Kidney capillary endothelial cell (primary cell): ENCODE measurements at places on chromosomes 6 and 20.

DNA sequence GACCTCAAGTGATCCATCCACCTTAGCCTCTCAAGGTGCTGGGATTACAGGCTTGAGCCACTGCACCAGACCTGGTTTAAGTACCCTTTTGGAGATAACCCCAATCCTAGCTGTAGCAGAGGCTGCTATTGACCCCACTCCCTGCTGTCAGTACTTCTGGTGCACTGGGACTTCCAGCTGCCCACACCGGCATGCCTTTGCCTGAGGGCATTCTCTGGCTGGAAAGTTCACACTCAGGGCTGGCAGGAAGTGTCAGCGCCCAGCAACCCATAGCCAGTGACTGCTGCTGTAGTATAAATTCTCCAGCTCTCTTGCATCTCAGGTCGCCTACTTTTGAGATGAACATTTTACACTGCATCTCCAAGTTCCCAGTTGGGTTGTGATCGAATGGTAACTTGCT, 75.3 kb downstream of the UTRN start:
- no peak for DNase-seq

DNA sequence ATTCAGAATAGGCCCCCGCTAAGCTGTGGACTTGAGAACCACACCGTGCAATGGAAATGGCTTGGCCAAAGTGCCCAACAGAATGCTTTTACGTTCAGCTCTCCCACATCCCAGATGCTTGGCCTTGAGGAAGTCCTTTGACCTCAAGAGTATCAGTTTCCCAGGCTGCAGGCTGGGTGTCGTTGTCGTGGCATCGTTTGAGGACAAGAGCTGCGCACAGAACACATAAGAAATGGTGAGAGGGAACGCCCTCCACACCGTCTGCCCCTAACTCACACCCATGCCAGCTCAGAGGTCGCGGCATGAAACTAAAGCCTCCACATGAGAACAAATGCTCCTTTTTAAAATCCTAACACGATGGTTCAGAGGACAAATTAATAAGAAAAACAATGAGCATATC, 37.0 kb downstream of the NFATC2 start:
- no peak for DNase-seq

- no peak for DNase-seq
Measured at GRCh38 chr6:41367061-41367460, 31.7 kb downstream of the NCR2 start.

- no peak for DNase-seq
Measured at GRCh38 chr6:70051197-70052124, 185.1 kb downstream of the COL19A1 start.

- DNase-seq: no peak
Measured at GRCh38 chr20:37736132-37736531, 42.3 kb downstream of the CTNNBL1 start.

DNA sequence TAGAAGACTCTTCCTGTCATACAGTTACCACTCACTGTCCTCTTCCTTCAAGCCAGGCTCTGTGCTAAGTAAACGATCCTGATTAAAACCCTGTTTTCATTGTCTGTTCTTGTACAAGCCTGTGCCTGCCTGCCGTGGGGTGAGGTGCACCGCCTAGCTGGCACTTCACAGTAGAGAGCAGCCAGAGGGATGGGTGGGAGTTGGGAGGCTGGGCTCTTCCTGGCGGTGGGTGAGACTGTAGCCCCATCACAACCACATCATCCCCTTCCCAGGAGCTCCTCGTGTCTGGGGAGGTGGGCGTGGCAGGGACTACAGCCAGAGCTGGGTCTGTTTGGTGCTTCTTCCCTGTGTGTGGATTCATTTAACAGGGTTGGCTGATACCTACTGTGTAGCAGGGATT, 382.0 kb downstream of the TAF4 start:
- DNase-seq: no peak

DNA sequence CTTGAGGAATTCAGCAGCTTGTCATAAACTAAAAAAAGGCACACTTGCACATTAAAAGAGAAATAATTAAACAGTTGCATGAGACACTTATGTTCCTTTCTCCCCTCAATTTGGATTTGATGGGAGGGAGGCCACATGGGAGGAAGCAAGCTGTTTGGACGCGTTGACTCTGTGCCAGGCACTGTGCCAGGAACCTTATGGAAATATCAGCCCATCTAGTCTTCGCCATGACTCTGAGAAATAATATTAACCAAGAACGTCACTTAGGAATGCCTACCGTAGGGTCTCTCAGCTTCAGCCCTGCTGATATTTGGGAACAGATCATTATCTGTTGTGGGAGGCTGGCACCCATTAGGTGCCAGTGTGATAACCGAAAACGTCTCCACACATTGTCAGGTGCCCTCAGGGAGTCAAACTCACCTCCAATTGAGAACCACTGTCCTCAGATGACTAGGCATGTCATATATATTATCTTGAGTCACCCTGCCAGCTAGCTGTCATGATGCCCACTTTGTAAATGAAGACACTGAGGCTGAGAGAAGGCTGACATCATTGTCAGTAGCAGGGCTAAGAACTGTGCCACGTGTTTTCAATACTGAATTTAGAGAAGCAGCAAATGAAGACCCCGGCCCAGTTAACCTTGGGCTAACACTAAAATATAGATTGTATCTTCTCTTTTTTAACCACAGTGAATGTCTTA, 36.1 kb downstream of the EYA2 start:
- no peak for DNase-seq

DNA sequence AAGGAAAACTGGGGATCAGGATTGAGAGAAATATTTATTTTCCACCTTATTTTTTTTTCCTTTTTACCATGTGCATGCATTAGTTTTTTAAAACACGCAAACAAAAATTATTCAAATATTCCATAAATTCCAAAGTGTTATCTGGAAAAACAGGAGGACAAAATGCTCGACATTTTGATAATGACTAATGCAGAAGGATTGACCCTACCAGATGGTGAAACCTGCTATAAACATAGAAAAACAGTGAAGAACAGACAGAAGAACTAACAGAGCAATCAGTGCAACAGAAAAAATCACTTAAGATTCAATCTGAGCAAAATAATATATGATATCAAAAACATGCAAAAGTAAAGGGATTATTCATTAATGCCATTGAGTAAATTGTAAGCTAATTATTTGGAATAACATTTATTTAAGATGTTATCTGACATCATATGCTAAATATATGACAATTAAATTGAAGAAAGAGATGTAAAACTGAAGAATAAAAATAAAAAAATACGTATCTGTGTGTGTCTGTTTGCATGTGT, 218.4 kb downstream of the LMBRD1 start:
- no peak for DNase-seq

DNA sequence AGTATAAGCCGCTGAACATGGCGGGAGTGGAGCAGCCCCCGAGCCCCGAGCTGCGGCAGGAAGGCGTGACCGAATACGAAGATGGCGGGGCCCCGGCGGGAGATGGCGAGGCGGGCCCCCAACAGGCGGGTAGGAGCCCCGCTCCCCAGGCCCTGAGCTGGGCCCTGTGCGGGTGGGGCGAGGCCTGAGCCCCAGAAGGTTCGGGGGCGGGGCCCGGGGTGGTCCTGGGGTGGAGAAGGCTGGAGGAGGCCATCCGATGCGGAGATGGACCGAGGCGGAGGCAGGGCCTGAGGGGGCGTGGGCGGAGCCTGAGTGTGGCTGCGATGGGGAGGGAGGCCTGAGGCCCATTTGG, 7.1 kb downstream of the L3MBTL1 start:
- no peak for DNase-seq

DNA sequence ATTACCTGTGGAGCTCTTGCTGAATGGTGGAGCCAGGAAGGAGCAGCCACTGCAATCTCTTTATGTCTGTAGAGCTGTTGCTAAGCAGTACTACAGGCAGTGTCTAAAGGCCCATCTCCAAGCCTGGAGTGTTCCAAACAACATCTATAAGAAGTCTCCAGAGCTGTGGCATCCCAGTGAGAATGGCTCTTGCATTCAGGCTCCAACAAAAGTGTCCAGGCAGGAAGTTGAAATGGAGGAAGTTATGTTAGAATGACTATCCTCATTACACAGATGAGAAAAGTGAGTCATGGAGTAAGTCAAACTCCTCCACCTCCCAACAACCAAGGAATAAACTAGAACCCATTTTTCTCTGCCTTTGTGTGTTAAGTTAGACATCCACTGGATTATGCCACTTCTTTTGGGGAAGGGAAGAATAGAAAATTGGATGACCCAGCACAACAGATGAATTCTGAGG, 288.5 kb upstream of the STXBP5 start:
- DNase-seq: peak; percentile 90

- no peak for DNase-seq
Measured at GRCh38 chr6:2496291-2496690, 250.9 kb upstream of the GMDS start.

DNA sequence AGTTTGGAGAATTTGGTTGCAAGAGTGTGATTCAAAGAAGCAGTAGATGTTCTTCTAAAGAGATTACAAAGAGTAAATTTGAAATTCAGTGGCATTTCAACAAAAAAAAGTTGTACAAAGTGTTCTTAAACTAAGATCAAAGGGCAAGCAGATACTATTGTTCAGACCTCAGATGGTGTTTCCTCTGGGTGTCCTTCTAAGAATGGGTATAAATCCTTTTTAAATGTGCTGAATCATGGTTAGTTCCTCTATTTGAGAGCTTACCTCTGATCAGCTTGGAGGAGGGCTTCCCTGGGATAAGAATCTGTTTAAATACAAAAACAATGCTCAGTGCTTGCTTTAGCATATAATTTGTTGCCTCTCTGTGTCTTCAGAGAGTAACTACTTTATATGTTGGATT, 6.3 kb downstream of the BMP6 start:
- no peak for DNase-seq
